ENCODE measurements at places on chromosomes 12 and 14.

GRCh38 chr12:41943671-41944070, 201.0 kb downstream of the GXYLT1 start:
- DNase-seq = no peak

- DNase-seq = no peak
Observed at GRCh38 chr12:112928978-112929377, 9.3 kb upstream of the OAS3 start.

- DNase-seq = no peak
Observed at GRCh38 chr12:47238669-47239114, 158.9 kb upstream of the AMIGO2 start.

DNA sequence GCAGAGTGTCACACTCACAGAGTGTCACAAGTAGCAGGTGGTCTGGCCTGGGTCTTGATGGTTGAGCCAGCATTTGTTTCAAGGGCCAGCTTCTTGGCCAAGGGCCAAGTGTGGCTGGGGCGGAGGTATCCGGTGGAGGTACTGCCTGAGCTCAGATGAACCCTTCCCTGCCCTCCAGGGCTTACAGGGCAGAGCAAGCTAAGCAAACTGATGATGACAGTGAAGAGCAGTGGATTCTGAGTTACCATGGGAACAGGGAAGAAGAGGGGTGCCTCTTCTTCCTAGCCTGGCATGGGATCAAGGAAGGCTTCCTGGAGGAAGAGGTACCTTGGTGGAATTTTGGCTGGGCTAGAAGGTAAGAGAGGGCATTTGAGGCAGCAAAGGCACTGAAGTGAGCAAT, 35.7 kb downstream of the MVK start:
- DNase-seq = no peak

GRCh38 chr12:12718853-12719252, 1.7 kb downstream of the CDKN1B start:
- peak; percentile 58 for DNase-seq

GRCh38 chr14:21543963-21544362, 17.8 kb upstream of the SALL2 start:
- DNase-seq = no peak

- DNase-seq = no peak
Observed at GRCh38 chr14:55052269-55052930, 953 bp downstream of the MAPK1IP1L start.
